ENCODE measurements at places on chromosomes 12 and 14. TPM values are rescaled to one million over a fixed set of nuclear protein-coding genes. Genes with fewer than 3 reads are reported as not detected.

The TDRD9 gene
- 0.96 TPM for total RNA-seq

The FGF23 gene
- total RNA-seq, result not detected

The TTLL5 gene
- 66.6 TPM for total RNA-seq

The DAO gene
- total RNA-seq, result not detected

The TMEM233 gene
- total RNA-seq, result not detected

The DENND5B gene
- 18.7 TPM for total RNA-seq

The PRB2 gene
- not detected for total RNA-seq

The FERMT2 gene
- total RNA-seq, result 90.2 TPM

The LUM gene
- 180 TPM for total RNA-seq

The ARHGEF25 gene
- total RNA-seq, result 19.2 TPM

The CLEC9A gene
- not detected for total RNA-seq

The PTPRB gene
- total RNA-seq, result 36.1 TPM

The TNFAIP2 gene
- total RNA-seq, result 76.5 TPM

The VWF gene
- total RNA-seq, result 117 TPM

The TSPAN19 gene
- total RNA-seq, result not detected

The REC8 gene
- total RNA-seq, result 2.9 TPM

GRCh38 chr12:29599381-29599780, 101.9 kb upstream of the OVCH1 start:
- no peak for DNase-seq

- no peak for DNase-seq
Observed at GRCh38 chr12:47834199-47834903, 14.6 kb upstream of the HDAC7 start.

GRCh38 chr12:105573574-105573973, 243.1 kb downstream of the C12orf75 start:
- no peak for DNase-seq

DNA sequence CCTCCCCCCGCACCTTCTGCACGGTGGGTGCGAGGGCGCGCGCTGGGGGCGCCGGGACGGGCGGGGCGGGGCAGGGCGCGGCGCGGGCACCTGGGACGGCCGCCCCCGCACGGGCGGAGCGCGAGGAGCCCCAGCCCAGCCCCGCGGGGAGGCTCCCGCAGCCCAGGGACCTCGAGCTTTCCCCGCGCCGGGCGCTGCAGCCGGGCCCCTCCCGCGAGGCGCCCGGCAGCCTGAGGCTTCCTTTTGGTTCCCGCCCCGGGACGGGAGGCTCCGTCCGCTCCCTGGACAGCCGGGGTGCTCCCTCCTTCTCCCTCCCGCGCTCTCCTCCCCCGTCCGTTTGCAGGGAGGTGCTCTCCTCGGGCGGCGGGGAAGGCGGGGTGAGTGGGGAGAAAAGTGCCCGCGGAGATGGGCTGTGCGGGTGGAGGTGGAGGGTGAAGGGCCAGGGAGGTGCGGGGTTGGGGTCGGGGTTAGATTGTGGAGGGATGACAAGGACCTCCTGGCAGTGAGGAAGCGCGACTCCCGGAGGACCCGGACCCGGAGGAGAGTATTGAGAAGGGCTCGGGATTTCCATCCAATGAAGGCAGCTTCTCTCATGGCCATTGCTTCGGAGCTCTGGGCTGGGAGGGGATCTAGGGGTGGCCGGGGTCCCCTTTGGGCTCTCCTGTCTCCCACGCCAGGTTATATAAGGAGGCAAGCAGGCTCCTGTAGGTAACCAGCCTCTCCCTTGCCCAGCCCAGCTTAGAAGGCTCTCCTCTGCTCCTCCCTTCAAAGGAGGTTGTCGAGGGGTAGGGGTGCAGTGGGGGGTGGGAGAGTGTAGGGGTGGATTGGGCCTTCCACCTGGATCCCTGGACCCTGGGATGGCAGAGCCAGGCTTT, 645 bp downstream of the JDP2 start:
- no peak for DNase-seq

DNA sequence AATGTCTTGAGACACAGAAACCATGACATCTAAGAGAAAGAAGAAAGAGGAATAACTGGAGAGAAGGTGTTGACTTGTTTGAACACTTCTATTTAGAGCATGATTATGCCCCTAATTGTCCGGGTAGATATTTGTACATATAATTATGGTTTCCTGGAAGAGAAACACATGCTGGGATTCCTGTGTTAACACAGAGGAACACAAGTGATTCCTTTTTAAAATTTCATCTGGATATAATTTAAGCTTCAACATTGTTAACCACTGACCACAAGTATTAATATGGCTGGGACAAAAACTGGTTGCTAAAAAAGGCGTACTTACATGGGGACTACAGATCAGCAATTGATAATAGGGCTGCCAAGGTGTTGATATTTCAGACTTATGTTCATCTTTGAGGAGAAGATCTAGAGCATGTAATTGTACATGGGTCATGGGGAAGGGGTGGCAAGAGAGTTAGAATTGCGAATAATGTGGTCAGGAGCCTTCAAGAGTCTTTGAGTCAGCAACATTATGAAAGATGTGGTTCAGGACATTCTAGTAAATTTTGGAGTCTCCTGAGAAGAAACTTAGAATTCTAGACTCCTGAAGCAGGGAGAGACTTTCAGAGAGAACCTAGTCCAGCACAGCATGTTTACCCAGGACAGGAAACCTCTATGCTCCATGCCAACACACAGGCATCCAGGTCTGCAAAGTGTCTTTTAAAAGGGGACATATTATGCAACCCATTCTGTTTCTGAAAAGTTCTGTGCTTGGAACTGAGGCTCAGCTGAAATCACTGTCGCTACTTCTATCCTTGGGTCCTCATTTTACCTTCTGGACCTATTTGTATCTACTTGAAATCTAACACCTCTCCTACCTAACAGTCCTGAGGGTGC, 56.5 kb downstream of the SLC38A1 start:
- DNase-seq, result no peak

- DNase-seq, result no peak
Observed at GRCh38 chr12:131963381-131963780, 13.6 kb downstream of the EP400 start.

- no peak for DNase-seq
Observed at GRCh38 chr14:96917442-96917963, 120.3 kb downstream of the VRK1 start.

DNA sequence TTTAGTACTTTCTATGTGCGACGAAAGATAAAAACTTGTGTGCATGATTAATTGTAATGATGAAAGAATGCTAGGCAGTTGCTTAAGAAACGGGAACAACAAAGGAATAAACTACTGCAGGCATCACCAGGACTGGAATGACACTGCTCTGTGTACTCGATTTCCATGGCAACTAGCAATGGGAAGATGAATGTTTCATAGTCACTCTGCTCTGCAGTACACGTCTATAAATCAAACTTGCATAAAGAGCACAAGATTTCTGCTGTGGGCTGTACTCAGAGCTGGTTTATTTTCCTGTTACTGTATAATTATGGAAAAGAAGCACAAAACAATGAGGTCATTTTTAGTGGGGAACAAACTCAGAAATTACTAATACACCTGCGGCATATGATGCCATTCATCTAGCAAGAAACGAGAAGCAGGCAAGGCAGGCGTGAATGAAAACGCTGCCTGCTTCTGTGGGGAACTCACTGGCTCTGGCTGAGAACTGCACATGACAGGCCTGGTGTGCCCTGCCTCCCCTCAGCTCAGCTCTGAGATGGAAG, 41.8 kb downstream of the EFCAB11 start:
- DNase-seq, result no peak

GRCh38 chr14:66496188-66496807, 10.1 kb downstream of the CCDC196 start:
- DNase-seq, result no peak

DNA sequence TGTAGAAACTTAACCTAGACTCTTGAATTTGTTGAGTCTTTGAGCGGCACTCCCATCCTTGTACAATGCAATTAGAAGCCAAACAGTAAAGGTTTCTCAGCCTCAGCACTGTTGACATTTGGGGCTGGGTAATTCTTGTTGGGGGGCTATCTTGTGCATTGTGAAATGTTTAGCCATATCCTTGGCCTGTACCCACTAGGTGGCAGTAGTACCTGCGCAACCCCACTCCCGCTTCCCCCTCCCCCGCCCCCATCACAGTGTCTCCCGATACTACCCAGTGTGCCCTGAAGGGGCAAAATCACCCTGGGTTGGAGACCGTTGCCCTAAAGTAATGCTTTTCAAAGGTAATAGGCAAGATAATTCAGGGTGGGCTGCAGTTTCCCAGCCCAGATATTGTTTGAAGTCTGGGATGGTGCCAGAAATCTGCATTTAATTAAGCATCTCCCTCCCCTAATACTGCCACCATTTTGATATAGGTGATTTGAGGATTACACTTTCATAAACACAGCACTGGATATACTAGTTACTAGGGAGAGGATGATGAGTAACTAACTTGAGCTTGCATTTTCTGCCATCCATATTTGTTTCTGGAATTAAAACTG, 1.8 kb downstream of the COX6A1 start:
- DNase-seq, result peak; percentile 30

DNA sequence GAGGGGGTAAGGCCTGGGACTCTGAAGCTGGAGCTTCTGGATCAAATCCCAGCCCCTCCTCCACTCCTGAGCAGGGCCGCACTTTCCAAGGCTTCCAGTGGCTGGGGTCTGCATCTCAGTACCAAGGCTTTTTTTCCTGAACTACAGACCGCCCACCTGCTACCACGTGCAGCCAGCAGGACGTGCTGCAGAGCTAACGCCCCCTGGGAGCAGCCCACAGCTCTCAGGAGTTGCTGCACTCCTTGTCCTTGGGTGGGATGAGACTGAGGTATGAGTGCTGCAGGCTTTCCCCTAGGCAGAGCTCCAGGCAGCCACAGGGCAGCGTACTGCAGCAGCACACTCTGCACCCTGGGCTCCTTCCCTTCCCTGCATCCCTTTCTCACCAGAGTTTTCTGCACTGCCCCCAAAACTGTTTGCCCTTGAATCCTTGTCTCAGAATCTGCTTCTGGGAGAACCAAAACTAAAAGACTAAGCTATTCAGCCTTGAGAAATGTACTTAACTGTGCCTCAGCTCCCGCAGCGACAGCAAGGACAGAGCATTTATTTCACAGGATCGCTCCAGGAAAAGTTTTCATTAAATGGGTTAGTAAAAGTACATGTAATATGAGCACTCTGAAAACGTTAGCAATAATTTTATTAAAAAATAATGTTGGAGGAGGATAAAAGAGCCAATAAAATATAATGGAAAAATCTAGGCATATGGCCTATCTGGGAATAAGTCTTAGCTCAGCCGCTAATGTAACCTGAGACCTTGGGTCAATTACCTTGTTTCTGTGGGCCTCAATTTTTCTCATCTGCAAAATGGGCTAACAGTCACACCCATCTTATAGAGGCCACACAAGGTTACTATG, 25.5 kb downstream of the RBM19 start:
- DNase-seq, result no peak

- DNase-seq, result no peak
Observed at GRCh38 chr12:69660164-69660863, 38.8 kb downstream of the BEST3 start.

DNA sequence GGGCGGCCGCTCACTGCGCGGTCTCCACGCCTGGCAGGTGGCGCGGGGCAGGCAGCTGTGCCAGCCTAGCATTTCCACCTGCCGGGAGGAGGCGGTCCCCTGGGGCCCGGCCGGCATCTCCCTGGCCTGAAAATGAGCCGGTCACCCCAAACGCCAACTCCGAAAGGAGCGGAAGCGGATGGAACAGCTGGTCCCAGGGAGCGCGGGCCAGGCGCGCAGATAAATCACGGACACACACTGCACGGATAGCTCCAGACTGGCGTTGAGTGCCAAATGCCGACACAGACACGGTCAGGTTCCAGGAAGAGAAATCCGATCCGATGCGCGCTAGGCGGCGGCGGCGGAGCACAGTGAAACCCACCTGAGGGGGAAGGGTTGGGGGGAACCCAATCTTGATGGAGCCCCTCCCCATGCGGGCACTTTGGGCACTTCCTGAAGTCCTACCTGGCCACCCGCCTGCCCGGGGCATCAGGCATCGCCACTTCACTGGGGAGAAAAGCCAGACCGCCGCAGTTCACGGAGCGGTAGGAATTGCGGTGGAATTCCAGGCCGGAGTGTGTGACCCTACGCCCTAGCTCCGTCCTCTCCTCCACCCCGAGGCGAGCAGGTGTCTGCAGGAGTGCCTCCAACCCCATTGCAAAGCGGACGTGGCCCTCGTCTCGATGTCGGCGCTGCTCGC, 624 bp upstream of the PLEKHD1 start:
- DNase-seq, result peak; percentile 57

GRCh38 chr12:112738531-112738930, 53.0 kb upstream of the RPH3A start:
- DNase-seq, result no peak

GRCh38 chr14:75366963-75367362, 60.9 kb upstream of the JDP2 start:
- DNase-seq, result no peak

DNA sequence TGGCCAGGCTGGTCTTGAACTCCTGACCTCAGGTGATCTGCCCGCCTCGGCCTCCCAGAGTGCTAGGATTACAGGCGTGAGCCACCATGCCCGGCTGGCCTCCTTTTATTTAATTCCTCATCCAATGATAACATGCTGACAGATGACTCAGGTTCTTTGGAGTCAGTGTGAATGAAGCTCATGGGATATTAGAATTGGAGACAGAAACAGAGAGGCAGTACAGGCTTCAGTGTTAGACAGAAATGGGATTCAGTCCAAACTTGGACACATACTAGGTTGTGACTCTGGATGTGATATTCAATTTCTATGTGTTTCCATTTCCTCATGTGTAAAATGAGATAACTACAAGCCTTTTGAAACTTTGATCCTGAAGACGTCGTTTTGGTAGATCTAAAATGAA, 47.3 kb downstream of the PDE3A start:
- no peak for DNase-seq

GRCh38 chr12:132260721-132261120, 68.7 kb downstream of the GALNT9 start:
- DNase-seq, result no peak

GRCh38 chr12:84058136-84058535, 854.5 kb downstream of the SLC6A15 start:
- no peak for DNase-seq

GRCh38 chr14:97408503-97408902, 611.3 kb downstream of the VRK1 start:
- DNase-seq, result no peak
